Heart left ventricle (tissue), 16 donors: ENCODE measurements at places on chromosomes 6 and 20.

- DNase-seq, result no peak
These were observed 2.7 kb downstream of the ITCH start for GRCh38 chr20:34365765-34366213.

DNA sequence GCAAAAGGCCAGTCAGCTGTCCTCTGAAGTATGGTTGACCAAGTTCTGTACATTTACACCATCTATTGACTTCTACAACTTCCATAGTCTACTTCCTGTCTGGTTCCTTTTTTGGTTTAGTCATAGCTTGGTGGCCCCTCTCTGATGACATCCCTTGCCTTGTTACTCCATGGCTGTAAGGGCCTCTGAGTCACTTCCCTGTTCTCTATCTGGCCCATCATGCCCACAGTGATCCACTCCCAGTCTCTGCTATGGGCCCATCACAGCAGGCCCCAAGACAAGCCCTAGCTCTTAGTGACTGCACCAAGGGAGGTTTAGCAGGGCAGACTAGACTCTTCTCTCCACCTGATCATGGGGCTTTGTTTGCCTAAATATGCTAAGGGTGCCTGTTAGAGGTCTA, 441.6 kb downstream of the HACE1 start:
- no peak for DNase-seq

DNA sequence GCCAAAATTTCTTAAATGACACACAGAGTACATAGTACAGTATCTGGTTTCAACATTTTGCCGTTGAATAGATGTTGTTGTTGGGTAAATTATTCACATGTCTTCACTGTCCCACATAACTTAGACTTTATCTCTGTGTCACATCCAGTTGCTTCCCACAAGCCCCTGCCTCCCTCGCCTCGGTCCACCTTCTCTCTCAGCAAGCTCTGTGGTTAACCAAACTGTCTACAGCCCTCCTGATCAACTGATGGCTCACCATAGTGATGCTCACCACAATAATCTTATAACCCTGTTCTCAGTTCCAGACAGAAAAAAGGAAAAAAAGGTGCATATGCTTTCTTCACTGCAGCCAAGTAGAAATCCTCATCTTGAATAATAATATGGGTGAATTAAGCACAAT, 23.0 kb downstream of the IL17F start:
- DNase-seq, result no peak

GRCh38 chr6:151441390-151442166, 10.3 kb downstream of the RMND1 start:
- no peak for DNase-seq

GRCh38 chr6:68127074-68127473, 508.0 kb upstream of the ADGRB3 start:
- DNase-seq, result no peak

GRCh38 chr6:70412252-70413113, 825 bp upstream of the FAM135A start:
- no peak for DNase-seq

DNA sequence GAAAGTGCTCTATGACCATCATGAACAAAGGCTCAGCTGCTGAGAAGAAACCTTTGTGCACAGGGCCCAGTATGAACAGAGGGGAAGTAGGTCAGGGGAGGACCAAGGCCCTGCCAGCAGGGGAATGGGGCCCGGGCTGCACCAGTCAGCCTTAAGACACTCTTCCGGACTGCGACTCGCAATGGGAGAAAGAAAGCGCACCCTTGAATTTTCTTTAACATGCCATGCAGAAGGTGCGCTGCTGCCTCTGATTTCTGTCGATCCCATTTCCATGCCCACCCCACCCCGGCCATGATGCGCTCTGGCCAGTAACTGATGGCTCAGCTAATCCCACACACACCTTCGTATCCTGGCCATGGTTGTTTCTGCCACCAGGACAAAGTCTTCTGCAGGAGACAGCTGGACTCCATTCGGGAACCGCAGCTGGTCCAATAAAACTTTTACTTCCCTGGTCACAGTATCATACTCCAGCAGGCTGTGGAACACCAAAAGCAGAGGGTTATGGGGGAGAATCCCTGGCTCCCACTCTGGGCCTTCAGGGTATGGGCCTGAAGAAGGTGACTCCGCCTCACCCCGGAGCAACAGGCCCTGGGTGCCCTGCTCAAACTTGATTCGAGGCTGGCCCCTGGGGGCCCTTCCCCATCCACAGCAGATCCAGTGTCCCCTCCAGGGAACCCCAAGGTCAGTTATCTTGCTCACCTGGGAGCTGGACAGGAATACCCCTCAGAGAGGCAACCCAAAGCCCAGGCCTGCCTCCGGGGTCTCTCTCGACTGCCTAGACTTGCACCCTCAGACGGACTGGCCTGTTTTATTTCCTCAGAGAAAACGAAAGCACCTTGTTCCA, 20.3 kb downstream of the CST7 start:
- DNase-seq, result no peak

DNA sequence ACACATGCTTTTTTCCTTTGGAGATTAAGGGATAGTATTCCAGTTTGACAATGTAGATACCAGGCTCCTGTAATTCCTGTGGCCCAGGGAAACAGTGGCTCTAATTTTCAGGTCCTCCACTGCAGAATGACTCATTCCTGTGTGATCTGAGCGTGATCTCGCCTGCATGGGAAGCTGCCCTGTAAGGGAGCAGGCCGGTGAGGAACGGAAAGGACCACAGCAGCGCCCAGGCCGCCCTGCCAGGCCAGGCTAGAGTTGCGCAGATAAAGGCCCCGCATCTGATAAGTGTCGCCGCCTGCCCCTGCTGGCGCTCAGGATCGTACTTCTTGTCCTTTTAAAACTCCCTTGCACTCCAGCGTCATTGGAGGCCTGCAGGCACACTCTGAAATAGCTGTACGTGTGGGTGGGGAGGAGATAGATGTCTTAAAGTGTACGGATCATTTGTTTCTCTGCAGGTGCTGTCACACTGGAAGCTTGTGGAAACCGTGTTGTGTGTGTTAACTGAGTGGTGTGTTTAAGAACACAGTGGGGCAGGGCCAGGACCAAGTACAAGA, 60.7 kb downstream of the SYNJ2 start:
- no peak for DNase-seq

- no peak for DNase-seq
These were observed 95.2 kb downstream of the YTHDF1 start for GRCh38 chr20:63120808-63121090.

- no peak for DNase-seq
These were observed 198.6 kb downstream of the BACH2 start for GRCh38 chr6:90098001-90098531.

DNA sequence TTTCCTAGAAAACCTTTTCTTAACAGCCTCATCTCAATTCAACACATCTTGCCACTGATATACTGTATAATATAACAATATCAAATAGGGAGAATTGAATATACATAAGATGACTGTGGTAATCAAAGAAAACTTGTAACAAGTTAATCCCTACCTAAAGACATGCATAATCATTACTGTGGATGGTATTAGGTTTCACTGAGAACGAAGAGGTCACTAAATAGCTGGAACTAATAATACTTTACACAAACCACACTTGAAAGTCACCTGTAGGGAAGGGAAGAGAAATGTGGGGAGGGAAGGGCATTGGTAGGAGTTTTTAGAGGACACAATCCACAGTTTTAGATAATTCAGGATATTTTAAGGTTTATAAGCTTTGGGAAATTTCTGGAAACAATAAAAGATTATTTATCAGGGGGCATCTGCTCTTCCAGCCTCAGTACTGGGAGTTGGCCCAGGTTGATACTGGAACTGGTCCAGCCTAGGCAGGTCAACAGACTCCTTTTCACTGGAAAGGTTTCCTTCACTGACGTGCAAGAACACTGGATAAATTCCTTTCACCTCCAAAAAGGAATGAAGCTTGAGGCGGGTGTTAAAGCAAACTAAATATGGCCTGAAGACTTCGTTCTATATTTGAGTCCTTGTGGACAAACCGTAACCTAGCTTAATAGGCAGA, 44.0 kb downstream of the MAP7 start:
- no peak for DNase-seq

GRCh38 chr6:153210083-153210482, 79.0 kb upstream of the RGS17 start:
- DNase-seq, result no peak

- DNase-seq, result no peak
These were observed 121.5 kb downstream of the PAX1 start for GRCh38 chr20:21826976-21827375.

GRCh38 chr6:79196912-79197311, 37.6 kb downstream of the HMGN3 start:
- no peak for DNase-seq

GRCh38 chr20:47111576-47111975, 216.9 kb downstream of the EYA2 start:
- DNase-seq, result no peak

DNA sequence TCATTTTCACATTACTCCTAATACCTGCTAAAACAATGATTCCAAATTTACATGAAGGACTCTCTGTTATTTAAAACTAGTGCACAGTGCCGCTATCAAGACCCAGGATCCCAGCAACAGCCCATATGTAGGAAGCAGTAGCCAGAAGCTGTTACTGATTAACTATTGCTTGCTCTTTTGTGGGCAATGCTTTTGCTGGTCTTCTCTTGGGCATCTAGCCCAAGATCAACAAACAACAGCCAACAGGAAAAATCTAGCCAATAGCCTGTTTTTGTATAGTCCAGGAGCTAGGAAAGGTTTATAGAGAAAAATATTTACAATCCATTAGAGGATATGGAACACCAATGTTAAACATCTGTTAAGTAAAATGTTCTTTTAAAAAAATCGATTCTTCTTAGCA, 22.1 kb upstream of the TENT5A start:
- DNase-seq, result no peak

DNA sequence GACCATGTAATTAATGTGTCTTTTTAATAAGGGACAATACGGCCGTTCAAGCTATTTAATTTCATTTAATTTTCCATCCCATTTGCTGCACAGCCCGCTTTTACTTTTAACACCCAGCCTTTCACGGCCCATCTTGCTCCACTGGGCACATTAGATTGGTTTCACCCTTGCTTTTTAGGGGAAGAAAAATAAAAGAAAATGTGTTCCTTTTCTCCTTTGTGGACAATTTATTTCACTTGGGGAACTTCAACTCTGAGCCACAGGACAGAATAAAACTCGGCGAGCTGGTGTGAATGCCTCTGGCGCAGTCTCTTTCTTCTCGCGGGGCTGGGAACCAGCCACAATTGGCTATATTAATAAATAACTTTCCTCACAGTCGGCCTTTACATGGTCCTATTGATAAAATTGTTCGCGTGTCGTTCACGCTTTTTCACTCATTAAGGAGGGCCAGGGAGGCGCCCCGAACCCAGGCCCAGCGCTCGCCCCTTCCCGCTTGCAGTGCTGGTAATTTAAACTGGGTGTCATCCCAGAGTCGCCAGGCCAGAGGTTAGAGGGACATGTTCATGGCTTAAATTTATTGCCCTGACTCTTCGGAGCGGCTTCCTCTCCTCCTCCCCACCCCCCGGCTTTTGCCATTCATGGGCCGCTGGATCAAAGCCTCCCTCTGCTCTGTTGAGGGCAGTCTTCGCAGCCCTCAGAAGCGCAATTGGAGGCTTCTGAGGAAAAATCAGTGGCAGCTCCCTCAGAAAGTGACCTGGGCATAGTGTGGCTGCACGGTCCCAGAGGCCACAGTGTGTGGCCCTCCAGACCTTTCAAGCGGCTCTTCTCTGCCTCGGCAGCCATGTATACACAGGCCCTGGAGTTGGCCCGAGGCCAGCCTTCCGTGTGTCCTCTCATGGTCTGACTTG, 2.2 kb upstream of the PRDM13 start:
- no peak for DNase-seq

- no peak for DNase-seq
These were observed 88.5 kb downstream of the DTD1 start for GRCh38 chr20:18676396-18676795.

- DNase-seq, result no peak
These were observed 694.9 kb downstream of the PRKN start for GRCh38 chr6:162032620-162033019.

GRCh38 chr20:6855104-6855503, 87.6 kb downstream of the BMP2 start:
- DNase-seq, result no peak

GRCh38 chr20:48034751-48035150, 249.5 kb upstream of the SULF2 start:
- DNase-seq, result no peak

GRCh38 chr6:158080849-158081656, 87.0 kb downstream of the SERAC1 start:
- DNase-seq, result no peak

GRCh38 chr20:21548390-21549035, 34.6 kb upstream of the NKX2-2 start:
- no peak for DNase-seq

GRCh38 chr6:26055719-26056582, 31.3 kb upstream of the HFE start:
- DNase-seq, result peak; percentile 93

DNA sequence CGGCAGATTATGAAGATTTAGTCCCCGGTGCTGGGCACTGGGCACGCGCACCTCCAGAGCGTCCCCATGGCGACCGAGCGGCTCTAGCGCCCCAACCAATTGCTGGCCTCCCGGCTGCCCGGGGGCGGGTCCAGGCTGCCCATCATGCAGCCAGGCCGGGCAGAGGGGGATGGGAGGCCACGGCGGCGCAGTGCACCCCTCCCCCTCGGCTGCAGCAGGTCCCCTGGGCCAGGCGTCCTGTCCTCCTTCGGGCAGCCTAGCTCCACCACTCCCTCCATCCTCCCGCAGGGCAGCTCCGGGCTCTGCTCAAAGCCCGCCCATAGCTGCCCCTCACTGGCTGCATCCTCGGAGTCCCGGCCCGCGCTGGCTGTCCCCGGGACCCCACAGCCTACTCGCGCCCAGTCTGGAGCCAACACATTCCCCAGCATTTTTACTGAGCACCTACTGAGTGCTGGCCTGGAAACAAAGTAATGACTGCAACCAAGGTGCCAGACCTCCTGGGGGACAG, 99.4 kb downstream of the ASXL1 start:
- peak; percentile 74 for DNase-seq
